ENCODE measurements at places on chromosomes 13 and 19.

DNA sequence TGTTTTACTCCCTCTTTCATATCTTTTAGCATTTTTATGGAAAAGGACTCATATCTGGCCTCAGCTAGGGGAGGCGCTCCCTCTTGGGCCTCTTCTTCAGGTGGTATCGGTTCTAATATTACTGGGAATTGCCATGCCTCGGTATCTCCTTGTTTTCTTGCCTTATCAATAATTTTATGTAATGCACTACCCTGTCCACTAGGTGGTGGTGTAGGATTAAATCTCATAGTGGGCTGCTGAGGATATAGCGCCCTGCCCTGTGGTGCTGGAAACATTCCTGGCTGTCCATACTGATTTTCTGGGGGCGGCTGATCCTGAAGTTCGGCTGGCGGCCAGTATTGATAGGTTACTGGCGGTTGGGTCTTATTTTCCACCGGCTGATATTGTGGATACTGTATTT lies 35.8 kb downstream of the ZNF420 start:
- no peak for DNase-seq

- no peak for DNase-seq
Observed at GRCh38 chr13:111882351-111882750, 184.6 kb upstream of the SOX1 start.

GRCh38 chr13:93690139-93690538 lies 463.5 kb downstream of the GPC6 start:
- DNase-seq: no peak

- no peak for DNase-seq
Observed at GRCh38 chr19:48196321-48196763, 25.9 kb downstream of the ZSWIM9 start.

GRCh38 chr13:112078216-112078615 lies 11.3 kb downstream of the SOX1 start:
- DNase-seq: no peak

- DNase-seq: no peak
Observed at GRCh38 chr19:53037101-53038097, 7.1 kb upstream of the ERVV-2 start.

- DNase-seq: no peak
Observed at GRCh38 chr13:98504029-98504351, 72.9 kb downstream of the STK24 start.

DNA sequence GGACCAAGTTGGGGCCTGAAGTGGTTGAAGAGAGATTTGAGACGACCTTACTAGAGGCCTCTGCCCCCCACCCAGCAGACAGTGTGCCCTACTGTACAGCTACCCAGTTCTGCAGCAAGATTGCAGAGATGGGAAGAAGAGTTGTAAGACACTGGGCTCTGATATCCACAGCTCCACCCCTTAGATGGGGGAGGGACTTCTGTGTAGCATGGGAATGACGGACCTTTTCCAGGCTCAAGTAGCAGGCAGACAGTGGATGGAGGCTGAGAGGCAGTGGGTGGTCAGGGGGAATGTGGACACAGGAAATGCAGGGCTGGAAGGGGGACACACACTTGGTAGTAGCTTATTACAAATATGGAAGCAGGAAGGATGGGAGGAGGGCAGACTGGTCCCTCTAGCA lies 13.0 kb downstream of the LRFN3 start:
- no peak for DNase-seq

DNA sequence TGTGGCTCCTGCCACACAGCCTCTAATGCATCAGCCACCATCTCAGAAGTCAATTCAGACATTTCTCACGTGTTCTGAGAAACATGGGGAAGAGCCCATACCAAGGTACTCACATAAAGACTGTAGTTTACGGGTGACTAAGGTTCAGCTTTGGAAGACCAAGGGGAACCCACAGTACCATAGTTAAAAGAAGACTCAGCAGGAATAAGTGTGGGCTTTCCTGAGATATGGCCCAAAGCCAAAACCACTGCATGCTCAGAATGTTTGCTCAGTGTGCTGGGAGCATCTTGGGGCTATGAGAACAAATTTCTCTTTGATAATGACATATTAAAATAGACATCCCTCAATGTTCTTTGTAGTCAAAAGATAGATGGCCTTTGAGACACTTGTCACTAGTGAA lies 283.8 kb downstream of the DCT start:
- DNase-seq: no peak

- peak; percentile 78 for DNase-seq
Observed at GRCh38 chr19:510606-511100, 3.4 kb downstream of the TPGS1 start.

GRCh38 chr13:96388598-96388997 lies 298.7 kb downstream of the HS6ST3 start:
- DNase-seq: no peak

GRCh38 chr13:46031581-46032263 lies 20.8 kb downstream of the ZC3H13 start:
- no peak for DNase-seq

DNA sequence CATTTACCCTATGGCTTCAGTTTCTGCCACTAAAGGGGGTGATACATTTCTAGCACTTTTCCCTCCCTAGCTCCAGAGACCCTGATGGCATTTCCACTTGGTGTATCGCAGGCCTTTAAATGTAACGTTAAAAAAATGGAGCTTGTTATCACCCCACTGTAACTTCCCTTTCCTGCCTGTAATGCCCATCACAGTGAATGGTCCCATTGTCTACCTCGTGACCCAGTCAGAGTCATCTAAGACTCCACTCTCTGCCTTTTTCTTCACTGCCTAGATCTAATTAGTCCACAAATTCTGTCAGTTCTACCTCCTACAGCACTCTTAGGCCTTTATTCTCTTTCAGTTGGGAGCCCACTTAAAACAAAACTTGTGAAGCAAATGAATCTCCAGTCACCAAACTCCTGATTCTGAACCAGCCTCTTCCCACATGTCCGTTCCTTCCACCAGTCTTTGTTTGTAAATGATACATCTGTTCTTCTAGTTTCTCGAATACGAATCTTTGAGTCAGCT lies 64.8 kb downstream of the NHLRC3 start:
- no peak for DNase-seq

All from frontal cortex (tissue), 4 donors.